ENCODE measurements at places on chromosomes 7 and 10. TPM values are rescaled to one million over a fixed set of nuclear protein-coding genes. Genes with fewer than 3 reads are reported as not detected.
A peak's percentile ranks its signal among the peaks of the same experiment; 100 is the strongest.

GRCh38 chr7:144027974-144028373, 20.8 kb upstream of the OR2A5 start:
- H3K27ac ChIP-seq = no peak overlapping the region
- no peaks in the 10 kb centered on the region for H3K36me3 ChIP-seq
- no peak for DNase-seq
- H3K4me3 ChIP-seq = no peak overlapping the region

GRCh38 chr10:110857265-110858171, 14.2 kb upstream of the PDCD4 start:
- H3K27me3 ChIP-seq = peaks cover 4% of the 10 kb centered on the region
- no peak for DNase-seq
- H3K4me3 ChIP-seq = peak overlapping the region; percentile 7
- H3K4me1 ChIP-seq = peaks cover 32% of the 10 kb centered on the region
- no peaks in the 10 kb centered on the region for H3K36me3 ChIP-seq
- H3K27ac ChIP-seq = peak overlapping the region; percentile 81

- H3K4me1 ChIP-seq = peaks cover 7% of the 10 kb centered on the region
- no peaks in the 10 kb centered on the region for H3K36me3 ChIP-seq
- DNase-seq = peak; percentile 47
- peak within 1 kb of the TSS; percentile 67 for H3K27ac ChIP-seq
Observed at GRCh38 chr7:121872831-121873288, at the start of gene PTPRZ1. Gene PTPRZ1, plus strand, starts transcription at chr7:121873161. Its CDS starts 339 bp downstream, at chr7:121873500.

- H3K4me1 ChIP-seq = peaks cover 40% of the 10 kb centered on the region
- no peaks in the 10 kb centered on the region for H3K36me3 ChIP-seq
- H3K27me3 ChIP-seq = peaks cover 17% of the 10 kb centered on the region
Observed at GRCh38 chr10:77185696-77186095, 451.9 kb downstream of the KCNMA1 start.

DNA sequence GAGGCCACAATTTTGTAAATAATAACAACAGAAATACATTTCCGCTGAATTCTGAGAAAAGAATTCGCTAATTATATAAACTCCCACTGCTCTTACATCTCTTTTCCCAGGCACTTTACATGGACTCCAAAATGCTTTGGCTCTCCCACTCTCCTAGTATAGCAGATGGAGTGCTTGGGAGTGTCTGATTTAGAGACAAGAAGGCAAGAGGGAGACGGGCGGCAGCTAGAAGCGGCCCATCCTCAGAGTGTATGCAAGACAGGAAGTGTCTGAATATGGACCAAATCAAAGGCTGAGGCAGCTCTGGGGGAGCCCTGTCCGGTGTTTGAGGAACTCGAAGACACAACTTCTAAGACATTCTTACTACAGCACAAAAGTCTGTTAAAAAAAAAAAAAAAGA, 212.1 kb downstream of the GFRA1 start:
- no peaks in the 10 kb centered on the region for H3K36me3 ChIP-seq
- DNase-seq = no peak
- peaks cover 18% of the 10 kb centered on the region for H3K4me1 ChIP-seq
- no peak overlapping the region for H3K27ac ChIP-seq
- H3K27me3 ChIP-seq = peaks cover 29% of the 10 kb centered on the region

DNA sequence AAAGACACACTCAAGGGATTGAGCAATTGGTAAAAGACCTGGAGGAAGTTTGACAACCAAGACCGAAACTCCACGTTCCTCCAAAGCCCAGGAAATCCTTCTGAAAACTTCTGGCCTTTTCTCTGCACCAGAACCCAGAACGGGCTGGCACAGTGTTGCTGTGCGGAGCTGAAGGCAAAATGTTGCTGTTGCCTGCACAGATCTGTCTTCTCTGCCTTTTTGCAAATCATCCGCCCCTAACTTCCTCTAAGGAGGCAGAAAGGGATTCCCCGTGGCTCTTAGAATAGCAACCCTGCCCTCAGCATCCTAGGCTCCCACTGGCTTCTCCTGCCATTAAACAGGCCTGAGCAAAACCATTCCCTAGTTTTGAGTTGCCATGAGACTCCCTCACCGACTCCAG, 44.9 kb downstream of the FIGNL1 start:
- H3K4me3 ChIP-seq = no peak overlapping the region
- no peak overlapping the region for H3K27ac ChIP-seq
- no peaks in the 10 kb centered on the region for H3K4me1 ChIP-seq
- H3K27me3 ChIP-seq = peaks cover 28% of the 10 kb centered on the region
- H3K36me3 ChIP-seq = no peaks in the 10 kb centered on the region
- DNase-seq = no peak

DNA sequence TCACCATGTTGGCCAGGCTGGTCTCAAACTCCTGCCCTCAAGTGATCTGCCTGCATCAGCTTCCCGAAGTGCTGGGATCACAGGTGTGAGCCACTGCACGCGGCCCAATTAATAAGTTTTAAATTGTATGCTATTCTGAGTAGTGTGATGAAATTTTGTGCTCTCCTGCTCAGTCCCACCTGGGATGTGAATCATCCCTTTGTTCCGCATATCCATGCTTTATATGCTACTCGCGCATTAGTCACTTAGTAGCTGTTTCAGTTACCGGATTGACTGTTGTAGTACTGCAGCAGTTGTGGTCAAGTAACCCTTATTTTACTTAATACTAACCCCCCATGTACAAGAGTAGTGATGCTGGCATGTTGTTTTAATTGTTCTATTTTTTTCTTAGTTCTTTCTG, 47.3 kb upstream of the OIT3 start:
- H3K27ac ChIP-seq = no peak overlapping the region
- peaks cover 16% of the 10 kb centered on the region for H3K36me3 ChIP-seq
- DNase-seq = no peak
- H3K4me1 ChIP-seq = no peaks in the 10 kb centered on the region

The PRSS37 gene
- total RNA-seq = not detected

The MICALL2 gene
- 12.7 TPM for total RNA-seq

- no peak for DNase-seq
- H3K27me3 ChIP-seq = no peaks in the 10 kb centered on the region
Observed at GRCh38 chr10:13787015-13787421, 200.3 kb downstream of the PRPF18 start.

The GNA12 gene
- 65.4 TPM for total RNA-seq

The BMS1 gene
- 23.2 TPM for total RNA-seq

The LMOD2 gene
- total RNA-seq = not detected

The VAX1 gene
- not detected for total RNA-seq

The PSD gene
- total RNA-seq = 10.7 TPM

- peaks cover 3% of the 10 kb centered on the region for H3K36me3 ChIP-seq
- H3K4me3 ChIP-seq = no peak overlapping the region
- DNase-seq = no peak
Observed at GRCh38 chr10:75140246-75140645, 28.8 kb downstream of the SAMD8 start.

GRCh38 chr10:45660876-45661411, 11.6 kb downstream of the ZFAND4 start:
- no peak overlapping the region for H3K27ac ChIP-seq
- peaks cover 17% of the 10 kb centered on the region for H3K36me3 ChIP-seq
- no peaks in the 10 kb centered on the region for H3K4me1 ChIP-seq
- H3K4me3 ChIP-seq = no peak overlapping the region

Data from progenitor cell of endocrine pancreas (in vitro differentiated cells).